ENCODE measurements at places on chromosomes 13 and 19. TPM values are rescaled to one million over a fixed set of nuclear protein-coding genes. Genes with fewer than 3 reads are reported as not detected.

The SYT3 gene
- 0.55 TPM for total RNA-seq

The CRB3 gene
- total RNA-seq, result 6.0 TPM

The GNG8 gene
- not detected for total RNA-seq

The LILRB3 gene
- total RNA-seq, result 0.17 TPM

The HIF3A gene
- not detected for total RNA-seq

The TEX29 gene
- 0.17 TPM for total RNA-seq
